ENCODE measurements at places on chromosomes 1 and 21. TPM values are rescaled to one million over a fixed set of nuclear protein-coding genes. Genes with fewer than 3 reads are reported as not detected.

- H3K27ac ChIP-seq, result no peak overlapping the region
- no peaks in the 10 kb centered on the region for H3K27me3 ChIP-seq
- no peak overlapping the region for H3K4me3 ChIP-seq
- no peaks in the 10 kb centered on the region for H3K36me3 ChIP-seq
These were observed 238.4 kb upstream of the DMRTA2 start for GRCh38 chr1:50661626-50662025.

S100A8 gene
- not detected for total RNA-seq

DNA sequence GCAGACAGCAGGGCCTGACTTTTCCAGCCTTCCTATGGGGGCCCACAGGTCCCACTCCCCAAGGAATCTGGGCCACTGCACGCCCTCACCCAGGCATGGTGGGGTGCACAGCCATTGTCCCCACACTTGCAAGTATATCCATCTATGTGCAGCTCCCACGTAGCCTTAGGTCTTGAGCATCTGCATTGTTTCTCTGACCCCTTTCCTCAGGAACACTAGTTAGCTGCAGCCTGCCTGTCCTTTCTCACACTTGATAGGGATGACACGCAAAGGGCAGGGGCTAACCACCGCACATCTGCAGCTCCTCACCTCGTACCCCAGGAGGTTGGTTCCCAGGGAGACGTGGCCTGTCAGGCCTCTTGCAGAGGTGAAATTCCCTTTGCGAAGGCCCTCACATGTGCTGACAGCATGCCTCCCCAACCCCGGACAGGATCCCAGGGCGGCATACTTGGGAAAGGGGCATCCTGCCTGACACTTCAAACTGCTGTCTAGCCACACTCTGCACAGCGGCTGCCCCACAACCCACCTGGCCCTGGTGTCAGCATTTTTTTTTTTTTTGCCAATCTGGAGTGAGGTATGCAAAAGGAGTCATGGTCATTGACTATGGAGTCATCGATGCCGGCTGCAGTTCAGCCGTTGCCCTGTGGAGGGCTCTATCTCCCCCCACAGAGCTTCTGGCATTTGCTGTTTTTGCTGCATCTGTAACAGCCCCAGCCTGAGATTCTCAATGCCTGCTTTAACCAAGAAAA, 5.0 kb downstream of the JMJD4 start:
- H3K27ac ChIP-seq, result no peak overlapping the region
- DNase-seq, result peak; percentile 54
- H3K36me3 ChIP-seq, result peaks cover 6% of the 10 kb centered on the region
- H3K4me3 ChIP-seq, result no peak overlapping the region

GRCh38 chr1:190328361-190328760, 149.3 kb downstream of the BRINP3 start:
- no peaks in the 10 kb centered on the region for H3K36me3 ChIP-seq
- H3K4me1 ChIP-seq, result no peaks in the 10 kb centered on the region
- H3K27ac ChIP-seq, result no peak overlapping the region
- no peaks in the 10 kb centered on the region for H3K27me3 ChIP-seq
- peak; percentile 13 for DNase-seq

- DNase-seq, result peak; percentile 72
- no peak overlapping the region for H3K27ac ChIP-seq
- H3K27me3 ChIP-seq, result no peaks in the 10 kb centered on the region
- H3K36me3 ChIP-seq, result no peaks in the 10 kb centered on the region
- no peak overlapping the region for H3K4me3 ChIP-seq
These were observed 154.2 kb downstream of the CNIH3 start for GRCh38 chr1:224770336-224770693.

- no peak overlapping the region for H3K27ac ChIP-seq
- peak; percentile 12 for DNase-seq
- H3K36me3 ChIP-seq, result peaks cover 5% of the 10 kb centered on the region
- H3K4me3 ChIP-seq, result no peak overlapping the region
- H3K4me1 ChIP-seq, result no peaks in the 10 kb centered on the region
These were observed 12.6 kb downstream of the DFFB start for GRCh38 chr1:3869751-3870301.

CHIA gene
- total RNA-seq, result not detected

FGR gene
- not detected for total RNA-seq

DNA sequence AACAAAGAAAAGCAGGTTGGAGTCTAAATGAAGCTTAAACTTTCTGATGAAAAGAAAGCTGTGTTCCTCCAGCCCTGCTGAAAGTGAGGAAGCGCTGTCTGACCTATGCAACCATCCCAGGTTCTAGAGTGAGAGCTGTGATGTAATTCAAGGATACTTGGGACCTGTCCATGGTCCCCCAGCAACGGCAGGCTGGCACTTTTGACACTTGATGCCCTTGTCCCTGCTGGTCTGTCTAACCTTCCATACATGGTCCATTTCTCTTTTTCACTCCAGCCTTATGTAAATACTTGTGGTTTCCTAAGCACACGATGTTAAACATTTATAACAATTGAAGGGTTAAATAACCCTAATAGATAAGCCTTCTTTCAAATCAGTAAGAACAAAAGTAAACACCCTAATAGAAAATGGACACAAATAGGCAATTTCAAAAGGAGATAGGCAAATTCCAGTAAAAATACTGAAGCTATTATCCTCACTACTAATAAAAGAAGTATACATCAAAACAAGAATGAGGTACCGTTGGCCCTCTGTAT, 17.7 kb upstream of the KDM4A start:
- no peaks in the 10 kb centered on the region for H3K4me1 ChIP-seq
- DNase-seq, result no peak
- no peaks in the 10 kb centered on the region for H3K27me3 ChIP-seq
- H3K4me3 ChIP-seq, result no peak overlapping the region
- H3K27ac ChIP-seq, result no peak overlapping the region

DNA sequence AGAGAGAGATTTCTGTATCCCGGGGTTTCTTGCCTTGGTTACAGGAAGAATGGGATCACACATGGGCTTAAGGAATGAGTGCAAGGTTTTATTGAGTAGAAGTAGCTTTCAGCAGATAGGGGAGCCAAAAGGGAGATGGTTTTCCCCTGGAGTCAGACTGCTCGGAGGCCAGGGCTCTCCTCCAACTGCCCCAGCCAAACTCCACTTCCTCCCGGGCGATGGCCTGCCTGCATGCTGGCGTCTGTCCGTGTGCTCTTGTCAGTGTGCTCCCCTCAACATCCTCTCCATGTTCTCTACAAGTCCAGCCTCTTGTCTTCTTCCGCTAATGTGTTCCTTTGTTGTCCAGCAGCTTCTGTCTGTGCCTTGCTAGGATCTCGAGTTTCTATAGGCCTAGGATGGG, 421.3 kb upstream of the ADGRL2 start:
- no peak for DNase-seq
- H3K4me3 ChIP-seq, result no peak overlapping the region
- H3K36me3 ChIP-seq, result no peaks in the 10 kb centered on the region
- H3K27me3 ChIP-seq, result no peaks in the 10 kb centered on the region

- no peak for DNase-seq
- no peak overlapping the region for H3K27ac ChIP-seq
- no peak overlapping the region for H3K4me3 ChIP-seq
- no peaks in the 10 kb centered on the region for H3K36me3 ChIP-seq
These were observed 72.3 kb downstream of the SIPA1L2 start for GRCh38 chr1:232557502-232558191.

DNA sequence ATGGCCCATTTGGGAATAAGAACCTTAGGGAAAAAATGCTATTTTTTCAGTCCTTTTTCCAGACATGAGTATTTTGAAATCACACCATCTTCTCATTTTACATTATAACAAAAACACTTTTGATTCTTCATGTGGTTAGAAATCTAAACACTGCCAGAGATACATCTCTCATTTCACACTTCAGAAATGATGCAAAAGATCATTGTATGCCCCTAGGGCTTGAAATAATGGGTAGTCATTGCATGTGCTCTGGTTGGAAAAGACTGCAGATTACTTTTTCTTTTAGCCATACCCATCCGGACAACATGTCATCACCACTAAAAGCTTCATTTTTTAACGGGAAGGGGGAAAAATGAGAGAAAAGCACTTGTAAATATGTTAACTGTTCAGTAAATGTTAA, 1152.2 kb upstream of the ADGRL4 start:
- no peaks in the 10 kb centered on the region for H3K27me3 ChIP-seq
- H3K36me3 ChIP-seq, result no peaks in the 10 kb centered on the region
- no peaks in the 10 kb centered on the region for H3K4me1 ChIP-seq
- H3K27ac ChIP-seq, result no peak overlapping the region
- H3K4me3 ChIP-seq, result no peak overlapping the region
- no peak for DNase-seq

DNA sequence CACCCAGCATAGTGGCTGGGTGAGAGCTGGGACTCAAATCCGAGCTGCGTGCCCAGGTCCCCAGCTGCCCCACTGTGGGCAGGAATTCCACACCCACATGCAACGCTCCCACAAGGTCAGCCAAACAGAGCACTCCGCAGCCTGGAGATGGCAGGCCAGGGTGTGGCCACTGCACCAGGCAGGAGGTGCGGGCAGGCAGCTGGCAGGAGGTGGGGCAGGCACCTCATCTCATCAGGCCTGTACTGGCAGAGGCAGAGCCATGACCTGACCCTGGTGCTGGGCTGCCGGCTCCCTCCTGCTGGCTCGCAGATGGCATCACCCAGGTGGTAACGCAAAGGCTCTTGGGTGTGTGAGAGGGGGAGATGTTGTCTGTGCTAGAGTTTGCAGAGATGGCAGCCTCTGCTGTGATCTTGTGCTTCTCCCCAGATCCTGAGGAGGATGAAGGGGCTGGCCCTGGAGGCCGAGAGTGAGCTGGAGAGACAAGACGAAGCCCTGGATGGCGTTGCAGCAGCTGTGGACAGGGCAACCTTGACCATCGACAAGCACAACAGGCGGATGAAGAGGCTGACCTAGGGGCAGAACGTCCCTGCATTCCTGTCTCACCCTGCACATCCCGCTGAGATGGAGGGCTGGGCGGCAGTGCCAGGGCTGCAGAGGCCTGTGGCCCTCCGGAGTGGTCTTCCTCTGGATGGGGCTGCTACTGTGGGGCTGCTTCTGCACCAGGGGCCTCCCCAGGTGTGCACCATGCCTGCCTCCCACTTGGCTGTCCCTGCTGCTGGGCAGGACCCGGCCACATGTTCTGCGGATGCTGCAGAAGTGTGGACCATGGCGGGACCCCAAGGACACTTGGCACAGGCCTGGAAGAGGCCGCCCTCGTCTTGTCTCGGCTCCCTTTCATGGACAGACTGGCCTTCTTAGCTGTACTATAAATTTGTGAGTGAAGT, 35.1 kb upstream of the PRSS38 start:
- H3K36me3 ChIP-seq, result peaks cover 8% of the 10 kb centered on the region
- no peak for DNase-seq
- H3K27me3 ChIP-seq, result no peaks in the 10 kb centered on the region

ZNF648 gene
- not detected for total RNA-seq

WNT2B gene
- total RNA-seq, result 1.5 TPM

- no peak overlapping the region for H3K27ac ChIP-seq
- H3K27me3 ChIP-seq, result no peaks in the 10 kb centered on the region
- H3K36me3 ChIP-seq, result no peaks in the 10 kb centered on the region
- no peak overlapping the region for H3K4me3 ChIP-seq
- H3K4me1 ChIP-seq, result peaks cover 11% of the 10 kb centered on the region
These were observed 10.1 kb upstream of the PADI1 start for GRCh38 chr1:17194615-17195528.

GRCh38 chr1:207145401-207146058, 41.5 kb downstream of the C4BPA start:
- no peaks in the 10 kb centered on the region for H3K27me3 ChIP-seq
- no peak for DNase-seq
- no peaks in the 10 kb centered on the region for H3K4me1 ChIP-seq
- no peaks in the 10 kb centered on the region for H3K36me3 ChIP-seq

GRCh38 chr21:36261459-36261858, 58.5 kb upstream of the MORC3 start:
- DNase-seq, result peak; percentile 26
- no peaks in the 10 kb centered on the region for H3K4me1 ChIP-seq
- H3K27me3 ChIP-seq, result no peaks in the 10 kb centered on the region
- H3K27ac ChIP-seq, result no peak overlapping the region

DNA sequence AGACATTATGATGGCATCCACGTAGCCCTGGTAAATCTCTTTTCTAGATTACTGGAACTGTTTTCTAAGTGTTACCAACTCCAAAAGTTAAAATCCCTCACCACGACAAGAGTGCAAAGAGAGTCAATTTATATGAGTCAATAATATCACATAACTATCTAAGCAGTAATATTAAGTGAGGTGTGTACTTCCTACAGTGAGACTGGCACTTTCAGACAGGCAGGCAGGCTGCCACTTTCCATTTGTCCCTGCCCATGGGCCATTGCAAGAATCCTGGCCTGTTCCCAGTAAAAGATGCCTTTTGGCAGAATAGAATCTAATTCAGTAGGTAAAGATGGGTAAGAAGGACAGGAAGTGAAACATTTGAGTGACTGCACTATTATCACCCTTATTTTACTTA, 355.6 kb downstream of the PTBP2 start:
- no peaks in the 10 kb centered on the region for H3K27me3 ChIP-seq
- no peak overlapping the region for H3K4me3 ChIP-seq

- H3K4me1 ChIP-seq, result no peaks in the 10 kb centered on the region
- no peak for DNase-seq
- H3K36me3 ChIP-seq, result no peaks in the 10 kb centered on the region
- no peaks in the 10 kb centered on the region for H3K27me3 ChIP-seq
- no peak overlapping the region for H3K27ac ChIP-seq
These were observed 172.7 kb upstream of the COA6 start for GRCh38 chr1:234200566-234200965.

DNA sequence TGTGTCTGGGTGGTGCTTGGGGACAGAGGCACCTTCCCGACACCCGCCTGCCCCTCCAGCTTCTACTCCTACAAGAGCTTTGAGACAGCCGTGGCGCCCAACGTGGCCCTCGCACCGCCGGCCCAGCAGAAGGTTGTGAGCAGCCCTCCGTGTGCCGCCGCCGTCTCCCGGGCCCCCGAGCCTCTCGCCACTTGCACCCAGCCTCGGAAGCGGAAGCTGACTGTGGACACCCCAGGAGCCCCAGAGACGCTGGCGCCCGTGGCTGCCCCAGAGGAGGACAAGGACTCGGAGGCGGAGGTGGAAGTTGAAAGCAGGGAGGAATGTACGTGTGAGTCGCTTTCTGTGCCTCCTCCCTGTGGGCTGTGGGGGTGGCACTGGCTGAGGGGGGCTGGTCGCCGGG, 75.7 kb downstream of the SKI start:
- no peak overlapping the region for H3K4me3 ChIP-seq
- H3K36me3 ChIP-seq, result peaks cover 33% of the 10 kb centered on the region
- H3K27me3 ChIP-seq, result no peaks in the 10 kb centered on the region
- no peak for DNase-seq
- H3K27ac ChIP-seq, result no peak overlapping the region
- peaks cover 18% of the 10 kb centered on the region for H3K4me1 ChIP-seq

GRCh38 chr1:224051086-224051406, 62.9 kb upstream of the FBXO28 start:
- H3K27me3 ChIP-seq, result no peaks in the 10 kb centered on the region
- H3K27ac ChIP-seq, result no peak overlapping the region
- H3K4me3 ChIP-seq, result no peak overlapping the region

DNA sequence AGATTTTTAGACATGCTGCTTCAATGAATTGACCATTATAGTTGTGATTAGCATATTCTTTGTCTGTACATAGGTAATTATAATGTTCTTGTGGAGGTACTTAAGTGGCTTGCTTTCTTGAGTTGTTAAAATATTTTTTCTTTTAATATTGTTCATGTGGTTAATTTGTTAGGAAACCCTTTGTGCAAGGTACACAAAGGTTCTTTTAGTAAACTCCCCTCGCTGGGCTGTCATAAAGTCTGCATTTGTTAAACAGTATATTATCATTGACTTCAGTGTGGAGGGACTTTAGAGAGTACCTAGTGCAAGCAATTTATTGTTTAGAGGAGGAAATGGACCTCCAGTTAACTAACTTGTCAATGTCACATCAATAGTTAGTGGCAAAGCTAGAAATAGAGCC, 52.5 kb downstream of the DISP1 start:
- H3K4me3 ChIP-seq, result no peak overlapping the region
- H3K4me1 ChIP-seq, result no peaks in the 10 kb centered on the region
- DNase-seq, result no peak
- no peaks in the 10 kb centered on the region for H3K27me3 ChIP-seq
- no peak overlapping the region for H3K27ac ChIP-seq

Measured in fibroblast of lung (primary cell).